HCT116 (cell line): ENCODE measurements at places on chromosomes 7 and 10.
A peak's percentile ranks its signal among the peaks of the same experiment; 100 is the strongest.

GRCh38 chr10:16867556-16867955 lies 50.3 kb upstream of the RSU1 start:
- H3K27ac ChIP-seq = no peak overlapping the region
- H3K36me3 ChIP-seq = no peaks in the 10 kb centered on the region
- H3K27me3 ChIP-seq = no peaks in the 10 kb centered on the region

GRCh38 chr7:155665957-155666287 lies 21.5 kb downstream of the RBM33 start:
- peaks cover 13% of the 10 kb centered on the region for H3K4me1 ChIP-seq
- H3K36me3 ChIP-seq = no peaks in the 10 kb centered on the region; the same call in 1 of the 2 replicates
- no peak overlapping the region for H3K27ac ChIP-seq
- no peak overlapping the region for H3K4me3 ChIP-seq
- no peaks in the 10 kb centered on the region for H3K27me3 ChIP-seq

GRCh38 chr7:87129848-87130247 lies 22.4 kb upstream of the DMTF1 start:
- no peak overlapping the region for H3K27ac ChIP-seq
- no peaks in the 10 kb centered on the region for H3K36me3 ChIP-seq
- no peaks in the 10 kb centered on the region for H3K4me1 ChIP-seq
- H3K27me3 ChIP-seq = no peaks in the 10 kb centered on the region
- no peak for DNase-seq

- no peaks in the 10 kb centered on the region for H3K4me1 ChIP-seq
- DNase-seq = no peak
- no peaks in the 10 kb centered on the region for H3K36me3 ChIP-seq
- H3K27ac ChIP-seq = no peak overlapping the region
These were observed 56.3 kb upstream of the CYP2C8 start for GRCh38 chr10:95125582-95125981.

- no peaks in the 10 kb centered on the region for H3K27me3 ChIP-seq
- H3K4me3 ChIP-seq = peak overlapping the region; percentile 58
- peaks cover 24% of the 10 kb centered on the region for H3K4me1 ChIP-seq
- H3K27ac ChIP-seq = peak overlapping the region; percentile 27
- no peaks in the 10 kb centered on the region for H3K36me3 ChIP-seq
- peak; percentile 22 for DNase-seq
These were observed 24.0 kb downstream of the ZPBP start for GRCh38 chr7:50068850-50069551.

DNA sequence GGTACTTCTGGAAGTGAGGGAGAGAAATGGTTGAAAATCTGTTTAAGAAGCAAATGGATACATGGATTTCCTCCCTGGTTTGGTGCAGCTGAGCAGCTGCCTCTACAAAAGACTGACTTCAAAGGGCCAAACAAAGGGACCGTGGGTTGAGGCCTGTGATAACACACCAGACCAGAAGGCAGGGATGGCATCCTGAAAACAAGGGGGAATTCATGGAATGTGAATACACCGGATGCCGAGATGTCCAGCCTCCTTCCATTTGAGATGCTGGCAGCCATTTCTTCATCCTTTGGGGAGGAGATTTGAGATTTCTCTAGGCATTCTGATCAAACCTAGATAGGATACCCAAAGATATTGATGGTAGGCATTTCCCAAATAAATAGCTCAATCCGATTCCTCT lies 36.9 kb downstream of the TAF3 start:
- no peak for DNase-seq
- H3K36me3 ChIP-seq = no peaks in the 10 kb centered on the region
- H3K27me3 ChIP-seq = no peaks in the 10 kb centered on the region
- no peaks in the 10 kb centered on the region for H3K4me1 ChIP-seq

GRCh38 chr10:119129721-119130120 lies 25.8 kb downstream of the DENND10 start:
- no peak for DNase-seq
- no peak overlapping the region for H3K4me3 ChIP-seq
- peaks cover 13% of the 10 kb centered on the region for H3K36me3 ChIP-seq
- no peaks in the 10 kb centered on the region for H3K4me1 ChIP-seq
- no peaks in the 10 kb centered on the region for H3K27me3 ChIP-seq
- H3K27ac ChIP-seq = no peak overlapping the region

- no peak overlapping the region for H3K27ac ChIP-seq
- no peaks in the 10 kb centered on the region for H3K27me3 ChIP-seq
- DNase-seq = no peak
- H3K4me3 ChIP-seq = no peak overlapping the region
- H3K4me1 ChIP-seq = peaks cover 13% of the 10 kb centered on the region
These were observed 12.7 kb downstream of the TMEM120A start for GRCh38 chr7:75981453-75982305.

DNA sequence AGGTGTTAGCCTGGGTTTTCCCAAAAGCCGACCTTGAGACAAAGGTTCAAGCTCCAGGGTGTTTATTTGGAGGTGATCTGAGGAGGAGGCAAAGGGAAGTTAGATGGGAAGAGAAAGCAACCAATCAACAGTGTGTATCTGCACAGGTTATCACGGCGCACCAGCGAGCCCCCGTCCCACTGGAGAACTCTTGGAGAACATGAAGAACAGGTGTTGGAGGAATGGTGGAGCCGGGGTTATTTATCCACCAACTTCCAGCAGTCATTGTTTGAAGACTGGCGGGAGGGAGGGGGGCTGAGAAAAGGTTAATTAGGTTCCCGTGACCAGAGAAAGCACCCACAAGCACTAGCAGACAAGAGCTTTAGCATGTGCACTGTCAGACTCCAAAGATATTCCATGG lies 282.5 kb upstream of the FOXK1 start:
- no peaks in the 10 kb centered on the region for H3K36me3 ChIP-seq
- H3K4me1 ChIP-seq = no peaks in the 10 kb centered on the region
- no peaks in the 10 kb centered on the region for H3K27me3 ChIP-seq
- no peak overlapping the region for H3K4me3 ChIP-seq
